ENCODE measurements at places on chromosomes 5 and 9.

- no peak for DNase-seq
Measured at GRCh38 chr9:107792596-107792995, 303.0 kb upstream of the KLF4 start.

DNA sequence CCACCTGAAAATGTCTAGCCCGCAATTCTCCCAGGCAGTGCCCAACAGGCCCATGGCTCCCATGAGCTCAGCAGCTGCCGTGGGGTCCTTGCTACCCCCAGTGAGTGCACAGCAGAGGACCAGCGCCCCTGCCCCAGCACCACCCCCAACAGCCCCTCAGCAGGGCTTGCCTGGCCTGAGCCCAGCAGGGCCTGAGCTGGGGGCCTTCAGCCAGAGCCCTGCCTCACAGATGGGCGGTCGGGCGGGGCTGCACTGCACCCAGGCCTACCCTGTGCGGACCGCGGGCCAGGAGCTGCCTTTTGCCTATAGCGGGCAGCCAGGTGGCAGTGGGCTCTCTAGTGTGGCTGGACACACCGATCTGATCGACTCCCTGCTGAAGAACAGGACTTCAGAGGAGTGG, 19.3 kb upstream of the LTC4S start:
- no peak for DNase-seq

GRCh38 chr9:107548298-107549142, 59.0 kb upstream of the KLF4 start:
- DNase-seq: peak; percentile 84

GRCh38 chr5:154519359-154519758, 41.3 kb upstream of the HAND1 start:
- peak; percentile 19 for DNase-seq
